Stimulated activated CD8-positive, alpha-beta memory T cell treated with anti-CD3 and anti-CD28 coated beads, Interleukin-2, amount 100 ng/mL, for 48 hours (primary cell): ENCODE measurements at places on chromosomes 6 and 20.

- DNase-seq: no peak
Observed at GRCh38 chr6:133553652-133554051, 312.5 kb downstream of the EYA4 start.

GRCh38 chr20:52777171-52777570 is 195.0 kb upstream of the TSHZ2 start:
- no peak for DNase-seq

DNA sequence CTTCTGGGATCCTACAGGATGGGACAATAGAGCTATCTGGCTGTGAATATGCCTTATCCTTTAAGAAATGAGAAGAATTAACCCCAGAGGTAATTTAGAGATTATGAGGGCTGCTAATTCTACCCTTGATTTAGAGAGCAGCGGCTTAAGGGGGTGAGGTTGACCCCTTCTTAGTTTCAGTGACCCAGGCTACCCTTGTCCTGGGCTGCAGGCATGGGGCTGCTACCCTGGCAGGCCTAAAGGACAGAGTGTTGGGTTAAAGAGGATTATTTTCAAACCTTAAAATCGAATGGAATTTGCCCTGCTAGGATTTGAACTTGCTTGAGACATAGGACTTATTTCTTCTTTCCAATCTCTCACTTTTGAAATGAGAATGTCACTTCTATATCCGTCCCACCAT is 1343.4 kb downstream of the HACE1 start:
- no peak for DNase-seq

GRCh38 chr6:100472674-100473073 is 8.0 kb upstream of the SIM1 start:
- no peak for DNase-seq

DNA sequence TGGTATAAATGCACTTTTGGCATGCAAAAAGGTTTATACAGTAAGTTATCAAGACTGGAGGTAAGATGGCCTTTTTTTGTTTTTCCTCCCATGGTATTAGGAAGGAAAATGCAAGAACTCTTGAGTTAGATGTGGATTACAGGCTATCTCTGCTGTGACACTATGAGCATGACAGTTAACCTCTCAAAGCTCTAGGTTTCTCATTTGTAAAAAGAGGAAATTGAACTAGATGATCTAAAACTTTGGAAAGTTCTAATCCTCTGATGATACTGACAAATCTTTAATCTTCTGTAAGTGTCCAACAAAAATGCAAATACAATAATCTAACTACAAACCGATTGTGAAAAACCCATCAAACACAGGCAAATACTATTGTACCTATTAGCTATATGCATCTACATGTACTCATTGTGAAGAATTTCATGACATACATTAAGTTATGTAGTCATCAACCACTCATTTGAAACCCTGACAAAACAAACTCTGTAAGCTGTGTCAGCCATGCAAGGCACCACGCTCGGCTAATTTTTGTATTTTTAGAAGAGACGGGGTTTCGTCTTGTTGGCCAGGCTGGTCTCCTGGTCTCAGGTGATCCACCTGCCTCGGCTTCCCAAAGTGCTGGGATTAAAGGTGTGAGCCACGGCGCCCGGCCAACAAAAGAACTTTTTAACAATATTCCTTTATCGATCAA is 4.2 kb downstream of the CDK19 start:
- DNase-seq: no peak

GRCh38 chr20:59374261-59374660 is 73.8 kb downstream of the EDN3 start:
- DNase-seq: no peak

- DNase-seq: no peak
Observed at GRCh38 chr6:68069921-68070710, 565.0 kb upstream of the ADGRB3 start.

- no peak for DNase-seq
Observed at GRCh38 chr20:17589161-17589834, 19.4 kb downstream of the DSTN start.

DNA sequence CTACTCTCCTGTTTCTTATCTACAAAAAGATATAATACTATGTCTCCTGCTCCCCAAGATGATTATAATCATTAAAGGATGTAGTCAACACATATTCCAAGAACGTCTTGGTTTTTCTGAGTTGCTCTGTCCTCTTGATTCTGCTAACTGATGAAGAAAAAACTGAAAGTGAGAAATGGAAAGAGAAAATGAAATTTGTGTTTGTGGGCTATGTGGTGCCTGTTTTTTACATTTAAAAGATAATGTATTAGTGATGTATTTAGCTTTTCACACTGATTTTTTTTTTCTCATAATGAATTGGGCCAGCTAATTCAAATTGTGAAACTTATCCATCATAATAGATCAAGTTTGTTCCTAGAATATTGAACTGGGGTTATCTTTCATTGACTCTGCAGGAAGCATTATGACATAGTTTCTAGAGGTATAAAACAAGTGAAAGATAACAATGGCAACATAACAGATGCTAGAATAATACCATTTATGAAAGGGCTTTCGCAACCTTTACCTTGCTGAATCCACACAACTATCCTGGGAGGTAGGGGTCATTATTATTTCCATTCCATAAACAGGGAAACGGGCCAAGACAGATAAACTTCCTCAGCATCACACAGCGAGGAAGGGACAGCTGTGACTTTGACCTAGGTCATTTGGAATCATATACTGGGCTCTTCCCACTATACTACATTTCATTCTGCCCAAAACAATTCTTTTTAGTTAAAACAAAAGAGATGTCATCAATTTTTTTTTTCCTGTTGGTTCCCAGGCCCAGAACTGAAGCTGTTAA is 336.7 kb downstream of the GJA1 start:
- DNase-seq: no peak

DNA sequence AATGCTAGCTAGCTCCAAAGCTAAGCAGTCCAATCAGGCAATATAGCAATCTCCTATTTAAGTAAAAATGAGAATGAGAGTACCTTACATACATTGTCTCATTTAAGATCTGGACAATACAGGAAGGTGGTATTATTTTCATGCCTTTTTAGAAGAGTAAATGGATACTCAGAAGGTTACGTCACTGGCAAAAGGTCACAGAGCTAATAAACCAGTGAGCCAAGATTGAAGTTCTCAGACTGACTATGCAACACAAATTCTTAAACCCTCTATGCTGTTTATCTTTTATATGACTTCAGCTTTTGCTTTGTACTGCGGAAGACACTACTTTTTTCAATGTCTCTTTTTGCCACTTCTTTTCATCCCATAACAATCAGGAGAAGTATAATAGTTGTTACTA is 135.2 kb upstream of the PRL start:
- DNase-seq: no peak

DNA sequence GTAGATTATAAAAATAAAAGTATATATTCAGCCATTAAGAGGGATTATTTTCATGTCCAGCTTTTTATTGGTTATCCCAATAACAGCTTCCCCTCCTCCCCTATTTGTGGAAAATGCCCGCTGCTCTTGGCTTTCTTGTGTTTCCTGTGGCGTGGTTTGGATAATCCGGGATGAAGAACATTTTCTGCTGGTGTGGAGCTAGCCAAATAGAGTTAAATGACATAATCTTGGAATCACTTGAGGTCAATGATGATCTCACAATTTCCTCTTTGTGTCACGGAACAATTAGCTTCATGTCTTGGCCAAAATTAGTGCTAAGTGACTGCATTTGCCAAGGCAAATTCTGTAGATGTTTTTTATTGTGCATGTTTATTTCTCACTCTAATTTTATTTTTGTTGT is 394.0 kb downstream of the LAMA2 start:
- DNase-seq: no peak

GRCh38 chr6:25637211-25637610 is 14.8 kb upstream of the SCGN start:
- DNase-seq: no peak

- DNase-seq: no peak
Observed at GRCh38 chr6:112806163-112806865, 459.2 kb downstream of the RFPL4B start.

- no peak for DNase-seq
Observed at GRCh38 chr20:45972500-45973183, 639 bp upstream of the ZNF335 start.

DNA sequence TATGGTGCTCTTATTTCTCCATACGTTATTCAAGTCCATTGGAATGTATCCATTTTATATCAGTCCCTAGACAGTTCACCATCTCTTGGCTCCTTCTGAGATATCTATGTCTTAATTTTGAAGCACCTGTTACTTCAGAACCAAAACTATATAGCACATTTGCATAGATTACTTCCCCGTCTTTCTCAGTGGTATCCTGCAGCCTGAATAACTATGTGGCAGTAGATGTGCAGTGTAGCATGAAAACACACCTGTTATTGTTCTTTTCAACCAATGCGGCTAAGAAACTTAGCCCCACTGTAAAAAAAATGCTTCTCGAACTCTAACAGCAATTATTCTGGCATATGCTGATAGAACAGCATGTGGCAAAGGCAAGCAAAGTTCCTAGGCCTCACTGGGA is 1184.4 kb upstream of the ADGRB3 start:
- DNase-seq: no peak

- DNase-seq: no peak
Observed at GRCh38 chr6:85685713-85686112, 43.0 kb upstream of the SYNCRIP start.

- no peak for DNase-seq
Observed at GRCh38 chr6:10749734-10750133, 2.1 kb downstream of the TMEM14B start.
